Activated CD4-positive, alpha-beta T cell treated with anti-CD3 and anti-CD28 coated beads, Interleukin-2, amount 50 U/mL, for 24 hours (primary cell): ENCODE measurements at places on chromosomes 12 and 14.

DNA sequence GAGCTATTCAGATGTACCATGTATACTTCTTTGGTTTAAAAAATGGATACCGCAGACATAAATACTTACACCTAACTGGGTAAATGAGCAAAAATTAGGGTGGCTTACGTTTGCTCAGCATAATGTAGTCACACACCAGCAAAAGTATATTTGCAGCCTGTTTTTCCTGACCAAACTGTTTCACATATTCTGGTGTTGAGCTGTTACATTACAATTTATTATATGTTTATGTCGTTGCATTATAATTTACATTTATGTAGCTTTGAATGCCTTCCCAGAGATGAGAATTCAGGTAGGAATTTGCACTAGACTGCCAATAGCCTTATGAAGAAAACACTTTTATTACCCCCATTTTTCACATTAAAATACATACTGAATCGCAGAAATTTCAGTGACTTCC lies 183.3 kb downstream of the PTPRO start:
- no peak for DNase-seq

DNA sequence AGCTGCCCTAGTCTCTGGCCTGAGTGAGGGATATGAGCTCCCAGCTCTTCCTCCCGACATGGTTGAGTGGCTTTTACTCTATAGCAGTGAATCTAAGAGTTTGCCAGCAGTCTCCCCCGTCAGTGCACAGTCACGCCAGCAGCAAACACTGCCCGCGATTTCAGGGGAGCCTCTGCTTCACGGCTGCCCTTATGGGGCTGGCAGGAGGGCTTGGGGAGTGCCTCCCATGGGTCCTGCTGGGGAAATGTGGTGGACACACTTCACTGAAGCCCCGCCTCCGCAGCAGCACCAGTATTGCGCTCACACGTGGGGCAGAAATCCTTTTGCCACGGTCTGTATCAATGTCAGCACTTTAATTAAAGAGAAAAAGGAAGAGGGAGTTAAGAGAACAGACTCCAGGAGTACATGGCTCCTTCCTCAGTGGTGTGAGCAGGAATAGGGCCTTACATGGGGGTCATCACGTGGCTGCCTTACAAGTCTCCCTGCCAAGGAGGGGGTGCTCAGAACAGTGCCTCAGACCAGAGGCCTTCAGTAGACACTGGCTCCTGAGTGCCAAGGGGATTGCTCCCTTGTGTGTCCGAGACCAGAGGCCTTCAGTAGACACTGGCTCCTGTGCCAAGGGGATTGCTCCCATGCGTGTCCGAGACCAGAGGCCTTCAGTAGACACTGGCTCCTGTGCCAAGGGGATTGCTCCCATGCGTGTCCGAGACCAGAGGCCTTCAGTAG lies 55.7 kb downstream of the SFSWAP start:
- DNase-seq = no peak

- DNase-seq = no peak
Observed at GRCh38 chr14:23538785-23539184, 12.8 kb downstream of the ZFHX2 start.

DNA sequence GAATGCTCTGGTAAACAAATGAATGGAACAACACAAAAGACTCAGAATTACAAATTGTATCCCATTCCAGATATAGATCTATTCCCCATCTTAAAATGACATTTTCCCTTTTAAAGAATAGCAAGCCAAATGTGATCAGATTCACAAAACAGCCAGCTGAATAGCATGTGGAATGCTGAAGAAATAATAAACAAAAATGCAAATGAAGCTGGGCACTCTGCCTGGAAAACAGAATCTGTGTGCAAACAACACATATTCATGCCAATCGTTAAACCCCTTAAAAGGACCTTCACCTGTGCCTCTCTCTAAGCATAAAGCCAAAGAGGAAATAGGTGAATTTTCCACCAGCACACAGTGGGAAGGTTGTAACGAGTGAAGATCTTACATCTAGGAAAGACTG lies 67.9 kb upstream of the PDZRN4 start:
- no peak for DNase-seq

DNA sequence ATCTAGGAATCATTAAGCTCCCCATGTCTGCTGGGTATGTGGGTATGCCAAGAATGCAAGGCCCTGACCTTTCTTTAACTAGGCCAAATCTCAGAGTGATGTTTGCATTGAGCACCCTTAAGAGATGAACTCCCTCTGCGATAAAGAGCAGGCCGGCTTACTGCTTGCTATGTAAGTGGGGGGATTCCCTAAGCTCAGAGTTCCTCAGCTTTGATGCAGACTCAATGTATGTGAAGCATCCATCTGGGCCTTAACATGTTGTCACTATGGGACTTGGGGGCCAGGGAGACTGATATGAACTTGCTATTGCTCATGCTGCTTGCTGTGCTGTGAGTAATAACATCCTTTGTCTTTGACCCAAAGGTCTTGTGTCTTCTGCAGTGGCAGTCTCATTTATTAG lies 149.7 kb downstream of the C12orf75 start:
- no peak for DNase-seq

DNA sequence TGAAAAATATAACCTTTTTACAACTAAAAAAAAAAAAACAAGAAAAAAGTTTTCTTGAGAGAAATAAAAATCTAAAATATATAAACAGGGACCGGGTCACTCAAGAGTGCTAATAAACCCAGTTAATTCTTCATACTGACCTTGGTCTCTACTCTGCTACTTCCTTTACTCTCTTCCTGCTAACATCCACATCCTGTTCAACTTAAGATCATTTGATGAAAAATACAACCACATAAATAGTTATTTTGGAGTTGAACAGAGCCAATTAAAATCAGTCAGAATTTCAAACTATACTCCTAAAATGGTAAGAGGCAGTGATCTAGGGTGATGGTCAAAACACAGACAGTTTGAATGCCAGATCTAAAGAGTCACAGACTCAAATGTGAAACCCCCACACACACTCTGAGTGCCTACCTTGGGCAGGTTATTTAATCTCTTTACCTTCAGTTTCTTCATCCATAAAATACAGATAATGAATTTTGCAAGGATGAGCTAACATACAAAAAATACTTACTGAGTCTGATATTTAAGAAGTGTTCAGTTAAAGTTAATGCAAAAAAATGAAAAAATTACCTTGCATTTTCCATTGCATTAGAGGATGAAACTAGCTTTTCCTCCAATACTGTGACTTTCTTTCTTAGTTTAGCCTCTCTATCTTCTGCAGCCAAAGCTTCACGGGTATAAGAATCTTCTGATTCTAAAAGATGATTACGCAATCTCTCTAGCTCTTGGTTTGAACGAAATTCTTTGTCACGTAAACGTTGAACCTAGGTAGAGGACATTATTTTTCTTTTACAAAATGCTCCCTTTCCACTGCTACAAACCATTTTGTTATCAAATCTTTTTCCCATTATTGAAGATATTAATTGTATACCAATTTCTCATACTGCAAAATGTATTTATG lies 40.9 kb downstream of the TRIP11 start:
- DNase-seq = no peak
